Heart right ventricle (tissue), 16 donors: ENCODE measurements at places on chromosomes 3 and 15. TPM values are rescaled to one million over a fixed set of nuclear protein-coding genes. Genes with fewer than 3 reads are reported as not detected.

Gene TGM5
- not detected for total RNA-seq

Gene NAALADL2
- 9.6 TPM for total RNA-seq

Gene NKIRAS1
- total RNA-seq = 24.2 TPM

Gene CACNA1D
- total RNA-seq = 0.19 TPM

Gene EPHA3
- total RNA-seq = 5.2 TPM

Gene C3orf80
- 0.40 TPM for total RNA-seq

Gene CRTC3
- total RNA-seq = 28.7 TPM

Gene HRG
- not detected for total RNA-seq

Gene COL6A5
- not detected for total RNA-seq
